GM12892 (cell line): ENCODE measurements at places on chromosomes 6 and 20.
A peak's percentile ranks its signal among the peaks of the same experiment; 100 is the strongest.

DNA sequence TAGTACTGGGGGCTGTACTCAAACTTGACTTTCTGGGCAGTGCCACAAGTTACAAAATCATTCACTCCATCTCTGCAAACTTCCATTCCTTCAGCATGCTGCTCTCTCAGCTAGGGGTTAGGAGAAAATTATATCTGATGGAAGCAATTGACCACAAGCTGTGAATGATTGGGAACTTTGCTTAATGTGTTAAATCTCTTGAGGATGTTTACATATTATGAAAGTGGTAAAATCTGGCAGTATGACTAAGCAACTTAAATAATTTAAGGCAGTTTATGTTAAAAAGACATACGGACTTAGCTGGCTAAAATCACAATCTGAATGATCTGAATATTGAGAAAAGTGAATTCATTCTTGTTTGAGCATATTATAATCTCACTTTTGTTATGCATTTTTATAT lies 415.0 kb downstream of the PHF3 start:
- DNase-seq: no peak

- no peak for DNase-seq
Measured at GRCh38 chr20:41989935-41990635, 371.9 kb upstream of the CHD6 start.

DNA sequence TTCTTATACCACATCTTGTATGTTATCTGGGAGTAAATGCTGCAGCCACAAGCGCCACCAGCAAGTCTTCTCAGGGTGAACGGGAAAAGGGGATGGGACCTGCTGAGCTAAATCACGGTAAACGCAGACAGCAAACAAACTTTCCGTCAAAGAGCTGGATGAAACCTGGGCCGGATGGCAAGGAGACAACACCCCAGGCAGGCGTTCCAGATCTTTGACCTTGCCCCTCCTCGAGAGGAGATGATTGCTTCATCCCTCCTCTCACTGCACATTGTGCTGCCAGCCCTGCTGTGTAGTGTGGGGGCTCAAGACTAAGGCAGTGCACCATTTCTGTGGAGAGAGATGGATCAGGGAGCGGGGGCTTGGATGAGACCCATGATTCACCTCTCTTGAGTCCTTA lies 9.8 kb downstream of the RAET1E start:
- DNase-seq: no peak

DNA sequence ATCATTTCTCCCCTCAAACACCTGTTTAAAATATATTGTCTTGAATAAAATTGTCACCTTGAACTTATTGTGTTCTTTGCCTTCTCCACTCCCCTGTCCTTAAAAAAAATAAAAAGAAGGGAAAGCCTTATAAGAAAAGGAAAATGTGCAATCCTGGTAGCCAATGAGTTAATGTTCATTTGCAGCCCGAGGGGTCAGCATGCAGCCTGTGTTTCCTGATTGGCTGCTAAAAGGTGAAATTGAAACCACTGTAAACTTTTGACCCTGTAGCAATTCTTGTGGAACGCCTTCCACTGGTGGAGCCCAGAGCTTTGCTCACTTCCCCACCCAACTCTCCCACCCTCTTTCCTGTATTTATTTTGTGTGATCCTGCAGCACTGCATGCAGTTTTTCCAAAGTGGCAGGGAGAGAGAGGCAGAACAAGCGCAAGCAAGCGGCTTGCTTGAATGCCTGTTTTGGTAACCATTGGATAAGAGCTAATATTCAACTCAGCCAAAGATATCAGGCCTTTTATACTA lies 74.9 kb downstream of the NCOA3 start:
- peak; percentile 36 for DNase-seq

- DNase-seq: no peak
Measured at GRCh38 chr20:49179368-49180277, 8.5 kb downstream of the STAU1 start.

DNA sequence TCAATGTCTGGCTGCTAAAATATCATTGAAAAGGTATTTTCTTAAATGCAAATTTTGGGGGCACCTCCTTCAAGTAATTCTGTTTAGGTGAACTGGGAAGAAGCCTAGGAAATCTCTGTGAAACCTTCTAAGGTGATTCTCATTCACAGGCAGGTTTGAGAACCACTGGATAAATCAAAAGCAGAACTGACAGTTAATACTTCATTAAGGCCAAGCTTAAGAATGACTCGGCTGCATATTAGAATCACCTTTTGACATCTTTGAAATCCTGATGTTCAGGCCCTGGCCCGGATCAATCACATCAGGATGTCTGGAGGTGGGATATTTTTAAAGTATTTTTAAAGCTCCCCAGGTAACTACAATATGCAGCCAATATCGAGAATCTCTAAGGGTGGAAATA lies 50.6 kb downstream of the FKBP1C start:
- no peak for DNase-seq

- no peak for DNase-seq
Measured at GRCh38 chr20:44776980-44777379, 31.3 kb downstream of the KCNK15 start.

DNA sequence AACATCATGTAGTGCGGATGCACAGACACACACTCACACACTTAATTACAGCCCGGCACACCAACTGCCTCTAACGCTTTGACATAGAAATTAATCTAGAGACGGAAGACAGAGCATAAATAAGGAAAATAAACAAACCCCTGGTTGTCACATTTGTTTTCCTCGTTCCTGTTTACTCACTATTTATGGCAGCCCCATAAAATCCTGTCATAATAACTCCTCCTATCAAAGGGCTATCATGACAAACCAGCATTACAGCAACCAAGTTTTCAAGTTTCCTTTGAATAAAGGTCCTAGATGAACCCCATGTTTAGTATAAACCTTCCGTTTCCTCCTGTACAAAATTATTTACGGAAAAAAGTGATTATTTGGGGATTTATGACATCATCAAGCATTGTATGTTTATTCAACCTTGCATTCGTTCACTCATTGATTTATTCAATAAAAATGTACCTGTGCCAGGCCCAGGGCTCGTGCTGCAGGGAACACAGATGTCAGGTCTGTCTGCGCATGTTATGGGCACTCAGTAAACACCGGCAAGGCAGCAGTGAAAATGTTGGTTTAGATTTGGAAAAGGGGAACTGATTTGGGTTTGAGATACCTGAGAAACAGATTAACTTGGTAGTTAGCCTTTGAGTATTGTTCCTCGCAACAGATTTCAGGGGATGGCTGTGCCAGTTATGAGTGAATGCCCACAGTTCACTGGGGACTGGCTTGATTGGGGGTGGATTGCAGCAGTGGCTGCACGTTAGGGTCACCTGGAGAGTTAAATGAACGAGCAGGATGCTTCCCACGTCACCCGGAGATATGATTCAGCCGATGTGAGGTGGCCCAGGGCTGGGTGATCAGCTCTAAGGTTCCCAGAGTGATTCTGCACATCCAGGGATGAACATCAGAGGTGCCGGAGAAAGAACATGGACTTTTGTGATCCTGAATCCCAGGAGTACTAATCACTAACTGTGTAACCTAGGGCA lies 295.3 kb upstream of the FOXQ1 start:
- no peak for DNase-seq

DNA sequence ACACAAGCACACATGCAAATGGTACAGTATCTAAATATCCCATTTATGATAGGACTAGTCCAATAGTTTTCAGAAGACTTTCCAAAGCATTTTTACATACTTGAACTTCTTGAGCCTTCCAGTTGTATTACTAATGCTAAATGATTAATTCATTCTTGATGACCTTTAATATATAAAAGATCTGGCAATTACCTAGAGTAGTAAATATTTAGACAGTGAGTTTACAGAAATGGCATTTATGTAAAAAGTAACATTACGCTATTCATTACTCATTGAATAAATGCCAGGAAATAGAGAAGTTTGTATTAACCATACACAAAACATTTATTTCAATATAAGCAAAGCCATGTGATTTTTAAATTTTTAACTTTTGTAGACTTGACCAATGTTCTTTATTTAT lies 158.8 kb downstream of the DST start:
- no peak for DNase-seq

- DNase-seq: no peak
Measured at GRCh38 chr6:70846207-70846835, 110.5 kb downstream of the B3GAT2 start.

DNA sequence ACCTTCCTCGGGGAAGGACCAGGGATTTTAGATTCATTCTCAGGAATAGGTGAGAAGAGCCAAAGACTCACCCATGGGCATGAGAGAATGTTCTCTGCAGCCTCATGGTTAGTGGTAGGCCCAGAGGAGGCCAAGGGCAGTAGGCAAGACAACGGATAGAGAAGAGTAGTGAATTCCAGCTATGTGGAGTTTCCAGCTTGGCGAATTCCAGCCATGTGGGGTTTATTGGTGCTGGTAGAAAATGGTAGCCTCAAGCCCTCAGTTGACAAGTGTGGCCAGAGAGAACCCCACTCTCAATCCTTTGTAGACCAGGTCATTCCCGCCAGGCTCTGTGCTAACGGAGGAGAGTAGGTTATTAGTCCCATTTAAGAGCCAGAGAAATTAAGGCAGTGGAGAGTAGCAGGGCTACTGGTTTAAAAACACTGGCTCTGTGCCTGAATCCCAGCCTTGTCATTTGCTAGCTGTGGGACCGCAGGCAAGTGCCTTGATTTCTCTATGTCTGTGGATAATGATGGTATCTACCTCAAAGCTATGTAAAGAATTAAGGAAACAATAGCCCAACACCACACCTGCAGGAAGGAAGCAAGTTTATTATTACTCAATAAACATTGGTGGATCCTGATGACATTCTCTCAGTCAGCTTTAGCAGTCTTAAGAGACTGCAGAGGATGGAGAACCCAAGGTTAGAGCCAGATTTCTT lies 2.0 kb upstream of the SLC9A8 start:
- no peak for DNase-seq

DNA sequence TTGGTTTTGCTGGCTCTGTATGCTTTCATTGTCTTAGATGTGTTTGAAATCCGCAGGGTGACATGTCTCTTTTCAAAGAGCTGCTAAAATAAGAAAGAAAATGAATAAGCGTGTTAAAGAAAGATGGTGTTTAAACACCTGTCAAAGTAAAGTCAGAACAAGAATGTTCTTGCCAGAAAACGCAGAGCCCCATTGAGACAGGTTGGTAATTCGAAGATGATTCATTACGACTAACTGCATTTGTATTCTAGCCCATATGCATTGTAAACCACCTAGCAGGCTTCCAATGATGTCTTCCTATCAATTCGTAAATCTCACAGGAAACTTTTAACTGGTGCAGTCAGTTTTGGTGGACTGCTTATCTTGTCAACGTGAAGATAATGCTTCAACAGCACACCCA lies 16.8 kb downstream of the PHACTR2 start:
- no peak for DNase-seq

DNA sequence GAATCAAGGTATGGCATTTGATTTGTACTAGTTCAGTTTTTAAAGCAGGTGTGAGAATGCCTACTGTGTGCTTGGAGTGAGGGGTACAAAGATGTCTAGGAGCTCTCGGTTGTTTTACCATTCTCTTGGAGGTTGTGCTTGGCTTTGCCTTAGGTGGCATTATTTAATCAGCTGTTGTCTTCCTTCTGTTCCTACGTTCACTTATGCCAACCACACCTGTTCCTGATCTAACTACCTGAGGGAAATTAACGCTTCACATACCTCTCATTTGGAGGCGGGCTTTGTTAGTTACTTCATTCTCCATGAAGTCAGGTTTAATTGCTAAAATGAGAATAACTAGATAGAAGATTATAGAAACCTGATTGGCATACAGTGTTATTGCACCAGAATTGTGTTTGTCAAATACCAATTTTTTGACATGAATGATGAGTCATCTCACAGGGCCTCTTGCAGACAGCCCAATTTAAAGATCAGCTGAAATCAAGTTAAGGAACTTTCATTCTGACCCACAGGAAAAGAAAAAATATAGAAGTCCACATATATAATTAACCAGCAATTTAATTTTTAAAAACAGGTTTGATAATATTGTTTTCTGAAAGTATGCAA lies 24.8 kb upstream of the PBOV1 start:
- DNase-seq: no peak

GRCh38 chr6:56243518-56244070 lies 3.8 kb downstream of the COL21A1 start:
- DNase-seq: no peak

GRCh38 chr6:165663736-165664558 lies 906 bp upstream of the PDE10A start:
- DNase-seq: no peak

- no peak for DNase-seq
Measured at GRCh38 chr6:96468681-96469224, 52.9 kb upstream of the UFL1 start.

GRCh38 chr20:9741996-9742395 lies 96.9 kb downstream of the PAK5 start:
- no peak for DNase-seq

DNA sequence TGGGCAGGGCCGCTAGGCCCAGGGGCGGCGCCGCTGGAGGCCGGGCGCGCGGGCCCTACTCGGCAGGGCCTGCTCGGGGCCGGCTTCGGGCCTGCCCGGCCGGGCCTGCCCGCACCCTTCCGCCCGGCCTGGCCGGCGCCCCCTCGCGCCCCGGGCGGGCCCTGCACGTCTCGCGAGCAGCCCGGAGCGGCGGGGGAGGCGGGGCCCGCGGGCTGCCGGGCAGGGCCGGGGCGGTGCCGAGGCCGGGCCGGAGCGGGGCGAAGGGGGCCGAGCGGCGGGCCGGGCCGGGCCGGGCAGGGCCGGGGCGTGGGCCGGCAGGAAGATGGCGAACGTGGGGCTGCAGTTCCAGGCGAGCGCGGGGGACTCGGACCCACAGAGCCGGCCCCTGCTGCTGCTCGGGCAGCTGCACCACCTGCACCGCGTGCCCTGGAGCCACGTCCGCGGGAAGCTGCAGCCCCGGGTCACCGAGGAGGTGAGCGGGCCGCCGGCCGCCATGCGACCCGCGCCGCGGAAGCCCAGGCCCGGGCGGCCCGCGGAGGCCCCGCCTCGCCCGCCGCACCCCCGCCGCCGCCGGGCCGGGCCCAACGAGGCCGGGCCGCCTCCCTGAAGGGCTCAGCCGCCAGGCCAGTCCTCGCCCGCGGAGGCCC lies at the start of gene NPEPL1:
Gene NPEPL1 (plus strand): TSS at position 222 of the 647 bp plus-strand sequence. CDS start 101 bp downstream, at position 323.
- DNase-seq: peak; percentile 96

GRCh38 chr6:146582857-146583256 lies 15.9 kb upstream of the ADGB start:
- DNase-seq: no peak

GRCh38 chr6:168218785-168219566 lies 100.6 kb downstream of the DACT2 start:
- no peak for DNase-seq

- no peak for DNase-seq
Measured at GRCh38 chr20:4100679-4101078, 85.3 kb upstream of the RNF24 start.

DNA sequence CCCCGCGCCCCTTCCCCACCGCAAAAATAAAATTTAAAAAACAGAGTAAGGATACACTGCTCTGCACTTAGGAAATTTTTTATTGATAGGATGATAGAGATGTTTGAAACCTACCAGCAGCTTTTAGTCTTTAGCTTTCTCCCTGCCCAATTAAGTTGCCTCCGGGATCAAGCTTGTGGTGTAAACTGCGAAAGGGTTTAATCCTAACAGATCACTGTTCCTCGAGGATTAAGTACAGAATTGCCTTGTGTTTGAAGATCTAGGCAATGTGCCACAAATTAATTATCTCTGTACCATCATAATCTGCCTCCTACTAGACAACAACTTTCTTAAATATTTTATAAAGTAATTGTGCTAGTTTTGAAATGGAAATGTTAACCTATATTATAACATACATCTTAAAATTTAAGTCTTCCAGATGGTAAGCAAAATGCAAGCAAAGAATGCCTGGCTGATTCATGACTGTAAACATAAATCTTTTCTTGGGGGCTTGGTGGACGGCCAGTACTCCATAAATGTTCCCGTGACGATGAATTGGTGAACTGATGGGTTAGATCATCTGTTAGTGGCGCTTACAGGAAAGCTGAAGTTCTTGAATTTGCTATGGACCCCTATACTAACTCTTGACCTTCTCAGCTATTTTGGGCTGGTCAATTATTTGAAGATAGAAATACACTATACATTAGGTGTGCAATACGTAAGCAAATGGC lies 58.0 kb upstream of the ARHGAP18 start:
- no peak for DNase-seq
